ENCODE measurements at places on chromosomes 2 and 18. TPM values are rescaled to one million over a fixed set of nuclear protein-coding genes. Genes with fewer than 3 reads are reported as not detected.
A peak's percentile ranks its signal among the peaks of the same experiment; 100 is the strongest.

- H3K27ac ChIP-seq, result no peak overlapping the region
- no peak for DNase-seq
- peaks cover 7% of the 10 kb centered on the region for H3K4me1 ChIP-seq
- no peak overlapping the region for H3K4me3 ChIP-seq
- no peaks in the 10 kb centered on the region for H3K27me3 ChIP-seq
These were observed 412.9 kb downstream of the TMEM182 start for GRCh38 chr2:103174711-103175110.

GRCh38 chr18:45958027-45958426 is 9.1 kb downstream of the EPG5 start:
- peaks cover 30% of the 10 kb centered on the region for H3K36me3 ChIP-seq
- DNase-seq, result no peak
- H3K4me1 ChIP-seq, result peaks cover 19% of the 10 kb centered on the region
- no peak overlapping the region for H3K27ac ChIP-seq
- no peak overlapping the region for H3K4me3 ChIP-seq

- no peaks in the 10 kb centered on the region for H3K36me3 ChIP-seq
- H3K4me3 ChIP-seq, result no peak overlapping the region
- H3K27ac ChIP-seq, result no peak overlapping the region
These were observed 409.9 kb downstream of the MTX2 start for GRCh38 chr2:176679061-176679669.

GRCh38 chr2:66472225-66472843 is 37.4 kb downstream of the MEIS1 start:
- no peaks in the 10 kb centered on the region for H3K36me3 ChIP-seq
- no peak for DNase-seq
- H3K27me3 ChIP-seq, result no peaks in the 10 kb centered on the region
- no peak overlapping the region for H3K27ac ChIP-seq

GRCh38 chr2:133109772-133110171 is 439.8 kb upstream of the LYPD1 start:
- no peak overlapping the region for H3K4me3 ChIP-seq
- H3K4me1 ChIP-seq, result no peaks in the 10 kb centered on the region
- no peak overlapping the region for H3K27ac ChIP-seq
- DNase-seq, result no peak
- H3K36me3 ChIP-seq, result no peaks in the 10 kb centered on the region
- H3K27me3 ChIP-seq, result no peaks in the 10 kb centered on the region

DNA sequence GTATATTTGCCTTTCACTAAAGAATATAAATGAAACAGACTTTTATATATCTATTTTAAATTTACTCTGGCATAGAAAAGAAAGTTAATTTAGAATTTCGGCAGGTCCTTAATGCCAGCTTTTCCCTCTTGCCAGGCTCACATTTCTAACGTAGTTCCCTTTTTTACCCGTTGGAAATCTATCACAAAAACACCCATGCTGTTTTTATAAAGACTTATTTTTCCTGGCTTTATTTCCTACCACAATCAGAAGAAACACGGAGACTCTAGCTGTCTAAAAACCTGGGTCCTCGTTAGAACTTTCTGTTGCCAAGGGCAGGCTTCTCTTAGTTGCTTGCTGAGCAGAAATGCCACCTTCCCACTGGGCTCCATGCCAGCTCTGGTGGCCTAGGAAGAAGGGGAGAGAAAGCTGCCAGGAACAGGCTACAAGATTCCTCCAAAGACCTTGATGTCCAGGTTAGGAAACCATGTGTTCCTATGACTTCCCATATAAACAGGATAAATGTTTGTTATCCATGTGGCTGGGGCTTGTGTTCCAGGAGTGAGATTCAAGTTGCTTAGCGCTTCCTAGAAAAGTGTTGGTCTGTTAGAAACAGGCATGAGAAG is 17.8 kb upstream of the TMEM18 start:
- H3K4me3 ChIP-seq, result no peak overlapping the region
- no peaks in the 10 kb centered on the region for H3K36me3 ChIP-seq
- no peak for DNase-seq
- H3K27me3 ChIP-seq, result peaks cover 8% of the 10 kb centered on the region
- H3K27ac ChIP-seq, result no peak overlapping the region

GRCh38 chr2:43074592-43075053 is 151.8 kb downstream of the ZFP36L2 start:
- no peaks in the 10 kb centered on the region for H3K36me3 ChIP-seq
- no peak overlapping the region for H3K4me3 ChIP-seq
- H3K27me3 ChIP-seq, result no peaks in the 10 kb centered on the region
- no peak overlapping the region for H3K27ac ChIP-seq
- no peaks in the 10 kb centered on the region for H3K4me1 ChIP-seq
- no peak for DNase-seq

DNA sequence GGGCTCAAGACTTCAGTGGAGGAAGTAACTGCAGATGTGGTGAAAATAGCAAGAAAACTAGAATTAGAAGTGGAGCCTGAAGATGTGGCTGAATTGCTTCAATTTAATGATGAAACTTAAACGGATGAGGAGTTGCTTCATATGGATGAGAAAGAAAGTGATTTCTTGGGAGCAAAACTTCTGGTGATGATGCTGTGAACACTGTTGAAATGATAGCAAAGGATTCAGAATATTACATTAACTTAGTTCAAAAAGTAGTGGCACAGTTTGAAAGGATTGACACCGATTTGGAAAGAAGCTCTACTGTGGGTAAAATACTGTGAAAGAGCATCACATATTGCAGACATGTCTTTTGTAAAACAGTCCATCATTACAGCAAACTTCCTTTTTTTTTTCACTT is 638.0 kb downstream of the NYAP2 start:
- no peak overlapping the region for H3K27ac ChIP-seq
- no peaks in the 10 kb centered on the region for H3K36me3 ChIP-seq
- peaks cover 3% of the 10 kb centered on the region for H3K27me3 ChIP-seq
- H3K4me1 ChIP-seq, result no peaks in the 10 kb centered on the region

GRCh38 chr2:71070294-71071093 is 2.0 kb downstream of the NAGK start:
- peaks cover 25% of the 10 kb centered on the region for H3K36me3 ChIP-seq
- no peaks in the 10 kb centered on the region for H3K27me3 ChIP-seq
- no peak for DNase-seq
- H3K4me3 ChIP-seq, result peak overlapping the region; percentile 88

GRCh38 chr18:2143636-2144035 is 427.7 kb downstream of the METTL4 start:
- no peak overlapping the region for H3K4me3 ChIP-seq
- no peaks in the 10 kb centered on the region for H3K4me1 ChIP-seq
- no peaks in the 10 kb centered on the region for H3K27me3 ChIP-seq
- no peak for DNase-seq
- no peak overlapping the region for H3K27ac ChIP-seq
- H3K36me3 ChIP-seq, result no peaks in the 10 kb centered on the region

- no peaks in the 10 kb centered on the region for H3K36me3 ChIP-seq
- no peak overlapping the region for H3K27ac ChIP-seq
- no peaks in the 10 kb centered on the region for H3K4me1 ChIP-seq
These were observed 1269.4 kb upstream of the CHAC2 start for GRCh38 chr2:52498077-52498750.

HMSD gene
- 25.0 TPM for total RNA-seq

All from activated CD4-positive, alpha-beta T cell treated with anti-CD3 and anti-CD28 coated beads, Interleukin-2, amount 10 ng/mL, durations not matched to agents 24 days and 14 days (primary cell).